Diencephalon (tissue), 1 donor: ENCODE measurements at places on chromosomes 5 and 9. TPM values are rescaled to one million over a fixed set of nuclear protein-coding genes. Genes with fewer than 3 reads are reported as not detected.

XRCC4 gene
- 13.1 TPM for total RNA-seq

RNF183 gene
- total RNA-seq: not detected

SLC6A18 gene
- total RNA-seq: not detected

FAM81B gene
- total RNA-seq: 14.8 TPM

SPDL1 gene
- 29.8 TPM for total RNA-seq

TRAF1 gene
- 2.8 TPM for total RNA-seq

ESM1 gene
- 2.3 TPM for total RNA-seq

GZMA gene
- not detected for total RNA-seq

IFNE gene
- not detected for total RNA-seq

ADAMTSL1 gene
- total RNA-seq: 27.2 TPM

IL4 gene
- total RNA-seq: not detected

CORO2A gene
- total RNA-seq: 7.6 TPM

ADAMTS16 gene
- total RNA-seq: 3.5 TPM

STK32A gene
- 25.4 TPM for total RNA-seq

ECSCR gene
- total RNA-seq: 11.3 TPM

PCDHA10 gene
- 11.5 TPM for total RNA-seq

PCDHGC4 gene
- 91.6 TPM for total RNA-seq

IFNA13 gene
- not detected for total RNA-seq

SLC45A2 gene
- 0.23 TPM for total RNA-seq

MGAT1 gene
- total RNA-seq: 27.2 TPM

FAM163B gene
- total RNA-seq: 11.3 TPM

SNCB gene
- 31.8 TPM for total RNA-seq

MVB12B gene
- 39.0 TPM for total RNA-seq

SAXO1 gene
- total RNA-seq: not detected

CDX1 gene
- not detected for total RNA-seq

OCLN gene
- 12.0 TPM for total RNA-seq

PDLIM4 gene
- total RNA-seq: 6.2 TPM

PCDHGB4 gene
- 14.8 TPM for total RNA-seq

ABLIM3 gene
- 53.1 TPM for total RNA-seq

PCDHA7 gene
- 15.2 TPM for total RNA-seq

RIOK2 gene
- total RNA-seq: 20.8 TPM

FST gene
- 4.4 TPM for total RNA-seq

GDA gene
- total RNA-seq: 19.1 TPM

ITGA2 gene
- 4.4 TPM for total RNA-seq
